D721Med (cell line): ENCODE measurements at places on chromosomes 12 and 14.

- DNase-seq, result no peak
These were observed 126.9 kb downstream of the DUSP6 start for GRCh38 chr12:89225401-89225800.

DNA sequence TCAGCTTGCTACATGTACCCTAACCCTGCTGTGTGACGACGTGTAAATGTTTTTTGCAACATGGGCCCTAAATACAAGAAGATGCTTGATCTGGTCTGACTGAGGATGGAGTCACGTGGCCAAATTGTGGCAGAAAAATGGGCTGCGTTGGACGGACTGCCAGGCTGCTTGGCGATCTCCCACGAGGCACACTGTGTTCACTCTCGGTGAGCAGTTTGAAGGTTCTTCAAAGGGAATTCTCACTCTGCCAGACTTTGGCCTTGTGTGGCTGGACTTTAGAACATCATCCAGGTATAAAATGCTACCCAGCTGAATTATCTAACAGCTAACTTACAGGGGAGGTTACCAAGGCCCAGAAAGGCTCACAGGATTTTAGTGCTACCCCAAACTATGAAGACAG lies 85.1 kb downstream of the KDM2B start:
- DNase-seq, result no peak

DNA sequence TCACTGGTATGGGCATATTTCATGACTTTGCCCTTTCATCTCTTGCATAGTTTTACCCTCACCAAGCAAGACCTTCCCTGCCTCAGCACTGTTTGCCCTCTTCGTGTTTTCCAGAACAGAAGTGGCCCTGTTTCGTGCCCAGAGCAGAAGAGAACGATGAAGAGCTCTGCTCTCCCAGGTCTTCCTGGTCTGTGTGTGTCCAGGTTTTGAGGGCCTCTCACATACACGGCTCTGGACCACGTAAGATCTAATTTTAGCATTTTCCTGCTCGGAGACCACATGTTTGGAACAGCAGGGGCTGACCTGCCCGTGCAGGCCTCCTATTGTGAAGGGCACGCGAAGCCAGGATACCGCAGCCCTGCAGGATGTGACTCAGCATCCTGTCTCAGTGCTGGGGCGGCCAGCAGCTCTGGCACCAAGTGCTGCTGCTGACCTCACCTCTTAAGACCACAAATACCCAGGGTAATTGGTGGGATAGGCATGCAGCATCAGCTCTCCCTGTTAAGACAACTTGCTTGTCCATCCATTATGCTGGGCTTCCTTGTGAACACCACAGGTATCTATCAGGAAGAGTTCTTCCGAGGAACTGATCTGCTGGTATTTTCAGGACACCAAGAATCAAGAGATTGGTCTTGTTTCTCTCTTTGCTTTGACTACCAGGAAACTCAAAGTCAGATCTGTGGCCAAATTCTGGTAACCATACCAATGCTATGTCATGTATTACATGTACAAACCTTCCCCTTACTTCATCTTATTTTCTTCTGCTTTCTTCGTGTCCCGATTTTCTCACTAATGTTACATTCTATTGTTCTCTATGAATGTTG lies 19.0 kb downstream of the SSH1 start:
- DNase-seq, result no peak

DNA sequence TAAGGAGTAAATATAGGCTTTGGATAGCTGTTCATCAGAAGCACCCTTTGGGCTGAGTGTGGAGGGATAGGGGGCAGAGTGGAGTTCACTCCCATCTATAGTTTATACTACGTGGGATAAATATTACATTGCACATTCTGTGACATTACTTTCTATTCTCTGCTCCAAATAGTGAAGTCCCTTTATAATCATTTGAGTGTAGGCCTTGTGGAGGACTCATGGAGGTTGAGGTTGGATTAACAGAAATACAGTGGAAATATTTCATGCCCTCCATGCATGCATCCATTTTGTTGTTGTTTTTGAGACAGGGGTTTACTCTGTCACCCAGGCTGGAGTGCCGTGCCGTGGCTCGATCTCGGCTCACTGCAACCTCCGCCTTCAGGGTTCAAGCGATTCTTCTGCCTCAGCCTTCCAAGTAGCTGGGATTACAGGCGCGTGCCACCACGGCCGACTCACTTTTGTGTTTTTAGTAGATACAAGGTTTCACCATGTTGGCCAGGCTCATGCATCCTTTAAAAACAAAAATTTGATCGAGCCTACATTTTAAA lies 1.4 kb downstream of the CHPT1 start:
- DNase-seq, result no peak
